ENCODE measurements at places on chromosomes 2 and 18.

DNA sequence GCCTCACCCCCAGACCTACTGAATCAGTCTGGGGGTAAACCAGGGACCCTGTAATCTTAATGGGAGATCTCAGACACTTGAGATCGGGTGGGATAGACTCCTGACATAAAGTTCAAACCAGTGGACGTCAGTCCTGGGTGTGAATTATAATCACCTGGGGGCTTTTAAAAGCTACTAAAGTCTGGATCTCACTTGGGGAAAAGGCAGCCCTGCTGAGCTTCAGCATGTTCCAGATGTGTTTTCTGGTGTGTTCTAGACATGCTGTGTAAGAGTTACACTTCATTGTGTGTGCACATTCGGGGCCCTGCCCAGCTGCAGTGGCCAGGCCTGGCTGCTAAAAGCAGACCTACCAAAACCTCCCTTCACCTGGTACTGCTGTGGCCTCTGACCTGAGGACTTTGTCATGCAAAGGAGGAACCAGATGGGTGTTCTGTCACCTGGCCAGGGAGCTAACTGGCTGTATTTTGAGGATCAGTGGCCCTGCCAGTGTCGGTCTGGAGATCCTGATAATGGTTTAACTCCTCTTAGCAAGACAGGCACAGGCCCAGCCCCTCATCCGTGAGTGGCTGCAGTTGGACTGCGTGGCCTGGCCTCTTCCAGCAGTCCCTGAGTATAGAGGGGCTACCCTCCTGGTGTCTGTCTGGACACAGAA lies 10.6 kb downstream of the RRM2 start:
- DNase-seq = no peak

DNA sequence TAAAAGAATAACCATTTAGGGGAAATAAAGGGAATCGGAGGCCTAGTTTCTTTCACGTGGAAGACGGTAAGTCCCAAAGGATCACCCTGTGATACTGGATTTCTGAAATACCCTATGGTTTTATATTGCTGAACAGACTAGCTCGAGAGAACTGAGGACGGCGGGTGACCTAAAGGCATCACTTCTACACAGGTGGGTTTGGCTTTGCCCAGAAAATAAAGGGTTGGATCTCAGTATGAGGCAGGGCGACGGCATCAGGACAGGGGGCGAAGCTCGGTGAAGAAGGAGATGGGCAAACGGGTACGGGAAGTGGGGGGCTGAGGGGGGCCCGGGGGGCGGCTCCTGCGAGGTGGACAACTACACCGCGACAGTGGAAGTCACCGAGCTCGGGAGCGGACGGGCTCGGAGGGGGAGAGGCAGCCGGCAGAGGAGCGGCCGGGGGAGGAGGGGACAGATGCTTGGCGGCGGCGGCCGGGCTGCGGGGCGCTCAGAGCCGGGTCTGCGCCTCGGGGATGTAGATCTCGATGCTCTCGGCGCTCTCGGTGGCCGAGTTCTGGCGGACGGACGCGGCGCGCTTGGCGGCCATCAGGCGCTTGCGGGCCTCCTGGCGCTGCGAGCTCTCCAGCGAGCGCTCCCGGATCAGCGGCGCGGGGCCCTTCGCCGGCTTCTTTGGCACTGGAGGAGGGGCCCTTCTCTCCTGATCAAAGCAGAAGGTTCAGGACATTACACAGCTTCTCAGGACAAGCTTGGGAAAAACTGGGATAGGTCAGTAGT lies 48.9 kb downstream of the TGIF1 start:
- DNase-seq = no peak

DNA sequence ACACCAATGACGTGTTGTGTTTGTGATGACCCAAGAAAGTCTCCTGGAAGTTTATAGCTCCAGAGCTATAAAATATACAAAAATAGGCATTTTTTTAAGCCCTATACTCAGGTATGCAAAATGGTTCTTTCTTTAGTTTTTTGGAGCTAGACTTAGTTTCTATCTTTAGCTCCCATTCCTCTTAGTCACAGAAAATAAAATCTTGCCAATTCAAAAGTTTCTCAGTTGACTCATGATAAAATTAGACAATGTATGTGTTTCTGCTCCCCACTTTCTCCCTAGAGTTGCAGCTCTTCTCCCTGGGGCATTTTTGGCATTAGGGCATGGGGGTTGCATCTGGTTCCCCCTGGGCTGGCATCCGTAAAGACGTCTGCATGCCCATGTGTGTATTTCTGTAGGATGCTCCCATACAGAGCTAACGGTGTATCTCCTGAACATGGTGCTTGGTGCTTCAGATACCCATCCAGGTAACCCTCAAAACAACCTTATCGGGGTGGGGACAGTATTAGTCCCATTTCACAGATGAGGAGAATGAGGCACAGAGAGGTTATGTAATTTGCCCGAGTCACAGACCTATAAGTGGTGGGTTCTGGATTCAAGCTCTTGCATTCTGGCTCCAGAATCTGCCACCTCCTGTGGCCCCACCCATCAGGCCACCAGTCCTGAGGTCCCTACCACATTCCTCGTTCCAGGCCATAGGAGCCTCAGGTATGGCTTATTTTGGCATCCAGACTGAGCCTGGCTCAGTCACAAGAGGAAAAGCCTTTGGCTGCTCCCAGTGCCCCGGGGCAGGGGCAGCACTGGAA lies 43.1 kb upstream of the ASAP2 start:
- DNase-seq = no peak

DNA sequence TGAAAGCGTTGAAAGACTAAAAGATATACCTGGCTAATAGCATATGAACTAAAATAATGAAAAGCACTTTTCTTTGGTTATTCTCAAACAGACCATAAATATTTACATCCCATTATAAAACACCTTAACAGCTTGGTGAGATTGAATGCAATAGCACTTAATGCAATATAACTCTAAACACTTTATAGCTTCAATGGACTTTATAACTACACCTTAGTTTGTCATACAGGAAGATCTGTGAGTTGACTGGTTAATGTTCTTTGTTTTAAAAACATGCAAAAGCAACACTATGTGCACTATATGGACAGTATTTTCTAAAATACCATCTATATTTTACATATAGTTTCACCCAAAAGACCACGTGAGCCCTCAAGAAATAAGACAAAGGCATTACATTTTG lies 353.3 kb upstream of the ACVR2A start:
- no peak for DNase-seq

- no peak for DNase-seq
These were observed 86.1 kb downstream of the LPIN1 start for GRCh38 chr2:11832531-11832930.

DNA sequence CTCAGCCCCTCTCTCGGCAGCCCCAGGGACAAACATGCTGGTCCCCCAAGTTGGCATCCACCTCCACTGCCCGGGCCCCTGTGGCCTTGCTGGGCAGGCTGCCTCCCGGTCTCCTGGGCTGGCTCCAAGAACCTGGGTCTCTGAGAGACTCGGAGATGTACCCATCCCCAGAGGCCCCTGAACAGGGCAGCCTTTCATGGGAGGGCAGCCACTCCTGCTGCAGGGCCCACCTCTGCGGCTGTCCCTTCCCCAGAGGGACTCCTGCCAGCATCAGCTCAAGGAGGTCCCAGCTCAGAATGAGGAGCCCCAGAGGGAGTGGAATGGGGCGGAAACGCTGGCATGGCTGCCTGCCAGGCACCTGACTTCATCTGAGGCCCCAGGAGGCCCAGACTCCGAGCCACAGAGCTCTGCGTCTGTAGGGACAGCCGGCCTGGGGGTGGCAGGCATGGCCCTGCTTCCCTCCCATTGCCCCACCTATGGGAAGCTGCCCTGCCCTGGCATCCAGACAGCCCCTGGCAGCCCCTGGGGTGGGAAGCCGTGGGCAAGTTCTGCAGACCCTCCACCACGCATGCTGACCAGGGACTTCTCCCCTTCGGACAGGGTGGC lies 857 bp upstream of the CROCC2 start:
- DNase-seq = no peak

DNA sequence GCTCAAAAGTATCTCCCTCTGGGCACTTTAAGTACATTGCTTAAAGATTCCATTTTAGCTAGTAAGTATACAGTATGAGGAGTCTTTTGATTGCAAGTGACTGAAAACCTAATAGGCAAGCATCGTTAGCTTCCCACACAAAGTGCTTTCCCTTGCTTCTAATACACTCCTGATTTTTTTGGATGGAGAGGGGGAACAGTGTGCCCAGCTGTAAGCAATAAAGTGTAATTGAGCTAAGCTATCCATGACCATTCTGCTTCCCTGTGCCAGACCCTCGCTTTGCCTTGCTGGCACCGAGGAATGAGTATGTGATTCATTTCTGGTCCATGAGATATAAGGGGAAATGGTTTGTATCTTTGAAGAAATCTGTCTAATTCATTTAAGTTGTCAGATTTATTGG lies 3.8 kb upstream of the ZNF24 start:
- DNase-seq = no peak

GRCh38 chr2:13289310-13289709 lies 572.6 kb downstream of the TRIB2 start:
- DNase-seq = no peak

- no peak for DNase-seq
These were observed 300.7 kb upstream of the DLGAP1 start for GRCh38 chr18:4755848-4756247.

DNA sequence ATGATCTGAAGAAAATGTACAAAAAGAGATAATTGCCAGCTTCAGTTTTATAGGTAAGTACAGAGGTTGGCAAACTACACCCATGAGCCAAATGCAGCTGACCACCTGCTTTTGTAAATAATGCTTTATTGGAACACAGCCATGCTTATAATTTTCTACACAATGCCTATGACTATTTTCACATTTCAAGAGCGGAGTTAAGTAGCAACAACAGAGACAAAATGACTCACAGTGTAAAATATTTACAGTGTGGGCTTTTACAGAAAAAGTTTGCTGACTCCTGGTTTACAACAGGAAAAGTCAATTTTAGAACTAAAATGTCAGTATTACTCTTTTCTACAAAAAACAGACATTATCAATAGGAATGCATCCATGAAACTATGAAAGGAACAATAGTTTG lies 26.0 kb downstream of the CWC22 start:
- DNase-seq = no peak

DNA sequence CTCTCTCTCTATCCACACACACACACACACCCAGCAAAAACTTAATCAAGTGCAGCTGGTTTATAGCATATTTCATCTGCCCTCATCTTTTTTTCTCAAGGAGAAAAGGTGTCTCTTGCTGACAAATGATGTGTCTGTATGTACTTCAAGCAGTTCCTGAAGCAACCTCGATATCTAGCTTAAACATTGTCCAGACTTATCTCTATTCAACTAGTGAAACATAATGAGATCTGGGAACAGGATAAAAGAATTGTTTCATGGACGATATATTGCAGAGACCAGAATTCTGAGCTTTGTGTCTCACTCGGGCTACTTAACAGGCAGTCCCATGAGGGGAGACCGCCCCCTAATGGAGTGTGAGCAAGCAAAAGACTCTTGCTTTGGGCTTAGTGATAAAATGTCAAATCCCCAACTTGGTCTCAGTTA lies 929.2 kb upstream of the SOX11 start:
- no peak for DNase-seq
